Muscle of back (tissue), 13 donors: ENCODE measurements at places on chromosomes 5 and 9. TPM values are rescaled to one million over a fixed set of nuclear protein-coding genes. Genes with fewer than 3 reads are reported as not detected.

- DNase-seq, result no peak
These were observed 168.3 kb upstream of the OTULINL start for GRCh38 chr5:14413331-14413750.

Gene C6
- not detected for polyA plus RNA-seq

DNA sequence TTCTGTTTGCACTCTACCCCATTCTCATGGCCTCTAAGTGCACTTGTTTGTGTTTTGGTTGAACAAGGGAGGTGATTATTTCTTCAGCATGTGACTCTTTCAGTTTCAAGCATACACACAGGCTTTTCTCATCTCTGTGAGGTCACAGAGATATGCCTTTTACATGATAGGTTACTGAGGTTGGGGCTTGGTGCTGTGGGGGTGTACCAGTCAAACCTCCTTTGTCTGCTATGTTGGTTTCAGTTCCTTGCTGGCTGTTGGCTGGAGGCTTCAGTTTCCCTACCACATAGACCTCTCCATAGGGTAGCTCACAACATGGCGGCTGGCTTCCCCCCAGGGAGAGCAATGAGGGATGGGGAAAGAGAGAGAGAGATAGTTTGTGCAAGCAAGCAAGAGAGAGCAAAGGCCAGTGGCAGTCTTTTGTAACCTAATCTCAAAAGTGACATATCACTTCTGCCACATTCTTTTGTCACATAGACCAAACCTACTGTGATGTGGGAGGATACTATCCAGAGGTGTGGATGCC, 96.7 kb upstream of the SEMA6A start:
- DNase-seq, result no peak

DNA sequence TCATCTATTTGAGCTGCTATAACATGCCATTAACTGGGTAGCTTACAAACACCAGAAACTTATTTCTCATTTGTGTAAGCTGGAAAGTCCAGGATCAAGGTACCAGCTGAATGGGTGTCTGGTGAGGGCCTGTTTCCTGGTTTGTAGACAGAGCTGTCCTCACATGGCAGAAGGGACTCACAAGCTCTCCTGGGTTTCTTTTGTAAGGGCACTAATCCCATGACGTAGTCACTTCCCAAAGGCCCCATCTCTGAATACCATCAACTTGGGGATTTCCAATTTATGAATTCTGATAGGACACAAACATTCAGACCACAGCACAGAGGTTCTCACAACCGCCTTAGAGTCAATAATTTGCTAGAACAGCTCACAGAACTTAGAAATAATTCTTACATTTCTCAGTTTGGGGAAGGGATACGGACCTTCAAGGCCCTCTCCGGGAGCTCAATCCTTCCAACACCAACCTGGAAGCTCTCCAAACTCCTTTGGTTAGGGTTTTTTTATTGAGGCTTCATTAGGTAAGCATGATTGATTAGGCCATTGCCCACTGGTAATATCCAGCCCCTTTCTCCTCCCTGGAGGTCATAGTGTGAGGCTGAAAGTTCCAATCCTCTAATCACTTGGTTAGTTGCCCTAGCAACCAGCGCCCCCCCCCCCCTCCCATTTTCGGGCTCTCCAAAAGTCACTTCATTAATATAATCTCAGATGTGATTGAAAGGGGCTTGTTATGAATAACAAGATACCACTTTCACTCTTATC, 7.6 kb upstream of the DNAJA1 start:
- DNase-seq, result no peak

- no peak for DNase-seq
These were observed 179.2 kb upstream of the OTULINL start for GRCh38 chr5:14402424-14402823.
